Naive thymus-derived CD8-positive, alpha-beta T cell (primary cell): ENCODE measurements at places on chromosomes 13 and 19. TPM values are rescaled to one million over a fixed set of nuclear protein-coding genes. Genes with fewer than 3 reads are reported as not detected.

FBN3 gene
- not detected for total RNA-seq

RSPH6A gene
- total RNA-seq = 0.36 TPM

GIPR gene
- 9.7 TPM for total RNA-seq

ZNF177 gene
- total RNA-seq = 3.5 TPM

GJB6 gene
- total RNA-seq = 4.9 TPM

HCST gene
- total RNA-seq = 87.7 TPM

SERP2 gene
- total RNA-seq = not detected

MYH14 gene
- total RNA-seq = not detected

ZNF44 gene
- total RNA-seq = 73.8 TPM

KBTBD7 gene
- total RNA-seq = 6.8 TPM

IZUMO2 gene
- not detected for total RNA-seq

CYP2A7 gene
- not detected for total RNA-seq

GPR42 gene
- not detected for total RNA-seq

FXYD1 gene
- total RNA-seq = not detected

DAND5 gene
- total RNA-seq = not detected

FUT1 gene
- not detected for total RNA-seq

FGF21 gene
- not detected for total RNA-seq

CYP2F1 gene
- total RNA-seq = not detected

PTH2 gene
- total RNA-seq = not detected
